ENCODE measurements at places on chromosomes 12 and 14.

DNA sequence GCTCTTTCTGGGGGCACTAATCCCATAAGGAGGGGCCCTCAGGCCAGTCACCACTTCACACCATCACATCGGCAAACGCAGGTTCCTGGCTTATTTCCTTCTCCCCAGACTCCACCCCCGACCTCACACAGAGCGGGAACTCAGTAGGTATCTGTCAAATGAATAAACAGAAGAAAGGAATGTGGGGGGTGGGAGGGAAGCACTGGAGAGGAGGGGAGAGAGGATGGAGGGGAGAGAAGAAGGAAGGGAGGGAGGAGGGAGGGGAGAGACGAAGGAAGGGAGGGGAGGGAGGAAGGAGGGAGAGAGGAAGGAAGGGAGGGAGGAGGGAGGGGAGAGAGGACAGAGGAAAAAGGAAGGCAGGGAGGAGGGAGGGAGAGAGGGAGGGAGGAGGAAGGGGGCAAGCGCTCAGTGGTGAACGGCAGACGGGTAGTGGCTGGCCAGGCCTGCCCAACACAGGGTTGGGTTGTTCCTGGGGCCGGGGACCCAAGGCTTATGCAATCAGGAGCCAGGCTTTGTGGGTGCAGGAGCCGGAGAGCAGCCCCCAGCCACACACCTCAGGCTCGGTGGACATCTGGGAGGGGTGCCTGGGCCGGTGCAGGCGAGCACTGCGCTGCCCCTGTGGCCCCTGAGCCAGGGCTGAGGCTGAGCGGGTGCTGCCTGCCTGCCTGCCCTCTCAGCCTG, 52.6 kb upstream of the FBRSL1 start:
- no peak for DNase-seq

- DNase-seq = peak; percentile 3
Observed at GRCh38 chr12:12562016-12562483, 613 bp downstream of the DUSP16 start.

GRCh38 chr14:95062946-95063345, 94.4 kb downstream of the DICER1 start:
- DNase-seq = no peak

- no peak for DNase-seq
Observed at GRCh38 chr14:92510972-92511371, 2.6 kb upstream of the RIN3 start.

DNA sequence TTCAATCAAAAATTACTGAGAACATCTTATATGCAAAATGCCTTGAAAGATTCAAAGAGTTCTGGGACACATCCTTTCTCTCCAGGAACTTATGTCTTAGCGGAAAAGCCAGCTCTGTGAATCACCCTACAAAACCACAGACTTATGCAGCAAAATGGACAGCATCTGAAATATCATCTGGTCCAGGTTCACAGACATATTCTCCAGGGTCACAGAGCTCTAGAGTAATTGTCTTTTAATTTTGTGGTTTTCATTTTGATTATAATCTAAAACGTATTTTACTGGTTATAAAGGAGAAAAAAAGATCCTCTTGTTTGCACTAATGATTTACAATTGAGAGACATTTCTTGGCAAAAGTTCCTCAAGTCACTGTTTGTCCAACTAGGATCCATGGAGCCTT, 246.2 kb downstream of the MSRB3 start:
- DNase-seq = no peak

DNA sequence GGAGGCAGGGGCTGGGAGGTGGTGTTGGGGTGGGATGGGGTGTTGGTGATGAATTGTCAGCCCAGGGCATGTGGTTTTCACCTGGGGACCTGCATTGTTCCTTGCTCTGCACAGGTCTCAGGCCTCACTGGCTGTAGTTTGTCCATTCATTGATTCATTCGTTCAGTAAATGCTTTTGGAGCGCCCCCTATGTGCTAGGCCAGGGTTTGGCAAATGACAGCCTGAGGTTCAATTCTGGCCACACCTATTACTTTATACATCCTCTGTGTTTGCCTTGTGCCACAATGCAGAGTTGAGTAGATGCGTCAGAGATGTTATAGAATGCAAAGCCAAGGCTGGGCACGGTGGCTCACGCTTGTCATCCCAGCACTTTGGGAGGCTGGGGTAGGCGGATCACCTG, 4.7 kb downstream of the ADCK1 start:
- no peak for DNase-seq

DNA sequence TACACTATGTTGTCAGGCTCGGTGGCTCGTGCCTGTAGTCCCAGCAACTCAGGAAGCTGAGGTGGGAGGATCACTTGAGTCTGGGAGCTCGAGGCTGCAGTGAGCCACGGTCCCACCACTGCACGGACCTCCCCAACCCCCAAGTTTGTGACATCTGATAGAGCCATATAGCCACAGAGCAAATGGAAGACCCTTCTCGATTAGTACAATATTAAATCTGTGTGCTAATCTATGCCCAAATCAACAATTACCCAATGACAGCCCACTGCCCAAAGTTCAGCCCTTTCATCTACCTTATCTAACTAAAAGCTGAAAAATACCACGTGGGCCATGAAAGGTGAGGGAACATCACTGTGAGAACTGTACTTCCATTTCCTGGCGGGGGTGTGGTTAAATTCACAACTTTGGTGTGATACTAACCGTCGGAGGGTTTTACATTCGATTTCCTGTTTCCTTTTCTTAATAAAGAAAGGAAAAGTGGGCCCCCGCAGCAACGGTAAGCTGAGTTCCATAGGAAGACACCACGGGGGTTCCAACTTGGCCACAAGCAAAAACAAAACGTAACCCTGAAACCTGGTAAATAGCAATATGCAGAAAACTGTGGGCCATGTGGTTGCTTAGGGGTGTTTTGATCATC, 31.2 kb upstream of the FOS start:
- peak; percentile 56 for DNase-seq

DNA sequence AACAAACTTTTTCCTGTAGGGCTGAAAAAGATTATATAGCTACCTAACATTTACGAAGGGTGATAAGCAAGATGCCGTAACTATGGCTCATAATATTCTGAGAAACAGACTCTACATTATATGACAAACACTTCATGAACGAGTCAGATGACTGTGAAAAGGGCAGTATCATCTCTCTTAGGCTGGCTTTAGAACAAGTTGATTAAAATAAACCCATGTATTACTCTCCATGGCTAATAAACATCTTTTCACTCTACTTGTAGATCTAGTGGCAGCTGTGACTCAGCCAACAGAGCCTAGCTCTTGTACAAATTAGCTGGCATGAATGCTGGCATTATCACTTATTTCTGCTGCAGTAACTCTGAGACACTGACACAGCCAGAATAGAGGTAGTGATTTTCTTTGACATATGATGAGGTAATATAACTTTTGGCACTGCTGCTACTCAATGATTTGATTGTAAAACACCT, 47.1 kb downstream of the SLC2A13 start:
- DNase-seq = no peak

DNA sequence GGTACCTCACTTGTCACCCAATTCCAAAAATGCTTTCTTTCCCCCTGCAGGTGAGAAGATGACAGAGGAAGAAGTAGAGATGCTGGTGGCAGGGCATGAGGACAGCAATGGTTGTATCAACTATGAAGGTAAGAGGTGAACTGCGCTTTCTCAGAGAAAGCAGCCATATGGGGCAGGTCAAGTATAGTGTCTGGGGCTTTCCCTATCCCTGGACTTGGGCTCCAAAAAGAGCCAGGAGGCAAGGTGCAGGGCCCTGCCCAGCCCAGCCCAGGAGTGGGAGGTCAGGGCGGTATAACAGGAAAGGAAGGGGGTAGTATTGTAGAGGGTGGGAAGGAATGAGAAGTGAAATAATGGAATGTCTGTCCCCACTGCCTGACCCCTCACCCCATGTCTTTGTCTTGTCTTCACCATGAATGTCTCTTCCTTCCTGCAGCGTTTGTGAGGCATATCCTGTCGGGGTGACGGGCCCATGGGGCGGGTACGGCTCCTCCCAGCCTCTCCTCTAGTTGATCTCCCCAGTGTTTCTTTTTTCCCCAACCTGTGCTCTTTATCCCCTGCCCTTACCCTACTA, 2.1 kb downstream of the MYL6 start:
- DNase-seq = no peak

- DNase-seq = no peak
Observed at GRCh38 chr12:2825132-2825531, 9.7 kb downstream of the NRIP2 start.

DNA sequence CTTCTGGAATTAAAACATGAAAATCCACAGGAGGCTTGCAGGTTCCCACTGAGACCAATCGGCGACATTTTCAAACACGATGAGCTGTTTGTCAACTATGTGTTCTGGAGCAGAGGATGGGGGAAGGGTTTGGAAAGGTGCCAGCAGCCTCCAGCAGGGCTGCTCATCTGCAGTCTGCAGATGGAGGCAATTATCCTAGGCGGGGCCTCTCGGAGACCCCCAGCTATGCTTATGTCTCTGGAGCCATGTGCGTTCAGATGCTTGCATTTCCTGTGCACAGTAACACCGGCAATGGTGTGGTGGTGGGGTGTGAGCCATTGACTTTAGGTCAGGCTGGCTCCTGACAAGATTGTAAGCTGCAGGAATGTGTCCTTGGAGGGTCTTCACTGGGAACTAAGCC, 51.7 kb downstream of the RPH3A start:
- no peak for DNase-seq

DNA sequence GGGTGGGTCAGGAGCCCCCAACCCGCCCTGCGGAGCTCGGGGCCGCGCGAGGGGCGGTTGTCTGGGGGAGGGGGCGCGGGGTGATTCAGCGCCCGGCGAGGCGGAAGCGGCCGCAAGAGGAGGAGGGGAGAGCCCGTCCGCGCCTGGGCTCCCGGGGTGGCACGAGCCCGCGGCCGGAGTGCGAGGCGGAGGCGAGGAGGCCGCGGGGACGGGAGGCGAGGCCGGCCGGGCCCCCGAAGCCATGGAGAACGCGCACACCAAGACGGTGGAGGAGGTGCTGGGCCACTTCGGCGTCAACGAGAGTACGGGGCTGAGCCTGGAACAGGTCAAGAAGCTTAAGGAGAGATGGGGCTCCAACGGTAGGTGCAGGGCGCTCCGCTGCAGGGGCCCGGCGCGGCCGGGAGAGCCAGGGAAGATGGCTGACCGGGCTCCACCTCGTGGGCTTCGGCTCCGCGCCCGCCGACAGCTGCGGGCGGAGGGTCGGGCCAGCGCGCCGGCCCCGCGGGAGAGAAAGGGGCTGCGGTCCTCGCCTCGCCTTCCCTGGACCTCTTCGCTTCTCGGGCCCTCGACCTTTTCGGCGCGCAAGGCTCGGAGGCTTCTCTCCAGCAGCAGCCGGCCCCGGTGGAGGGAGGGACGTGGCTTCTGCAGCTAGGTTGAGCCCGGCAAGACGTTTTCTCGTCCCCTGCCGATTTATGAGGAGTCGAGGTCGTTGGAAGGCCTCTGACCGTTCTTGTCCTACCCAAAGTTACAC, 677 bp downstream of the ATP2A2 start:
- peak; percentile 11 for DNase-seq

GRCh38 chr14:104138098-104138717, at the start of gene KIF26A:
TSS of gene KIF26A (plus strand) at chr14:104138587. CDS start at chr14:104138723, 136 bp downstream.
- no peak for DNase-seq

DNA sequence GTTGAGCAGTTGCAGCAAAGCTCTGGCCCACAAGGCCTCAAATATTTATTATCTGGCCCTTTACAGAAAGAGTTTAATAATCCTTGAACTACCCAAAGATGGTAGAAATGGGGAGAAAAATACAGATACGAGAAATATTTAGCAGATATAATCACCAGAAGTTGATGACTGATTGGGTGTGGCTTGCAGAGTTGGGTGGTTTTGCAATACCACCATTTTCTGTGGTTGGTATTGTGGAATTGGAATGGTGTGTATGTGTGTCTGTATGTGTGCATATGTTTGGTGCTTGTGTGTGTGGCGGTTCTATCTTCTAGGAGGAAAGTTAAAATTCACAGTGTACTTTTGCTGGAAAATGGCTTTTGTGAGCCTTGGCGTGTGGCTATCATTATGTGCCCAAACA, 85.4 kb upstream of the MANSC4 start:
- DNase-seq = no peak

Data from activated naive CD8-positive, alpha-beta T cell treated with anti-CD3 and anti-CD28 coated beads, Interleukin-2, amount 50 U/mL, for 16 hours (primary cell).